ENCODE measurements at places on chromosomes 6 and 20.

DNA sequence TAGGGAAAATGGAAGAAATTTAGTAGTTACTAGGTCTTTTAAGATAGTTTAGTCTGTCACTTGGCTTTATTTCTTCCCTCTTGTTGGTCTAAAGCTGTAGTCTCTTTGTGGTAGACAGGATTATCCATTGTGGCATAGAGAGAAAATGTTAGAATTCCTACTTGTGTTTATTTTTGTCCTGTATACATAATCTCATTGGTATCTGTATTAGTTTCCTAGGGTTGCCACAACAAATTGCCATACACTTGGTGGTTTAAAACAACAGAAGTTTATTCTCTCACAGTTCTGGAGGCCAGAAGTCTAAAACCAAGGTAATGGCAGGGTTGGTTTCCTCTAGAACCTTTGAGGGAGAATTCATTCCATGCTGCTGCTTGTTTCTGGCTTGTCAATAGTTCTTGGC lies 119.4 kb downstream of the ZFAND3 start:
- no peak for DNase-seq

- DNase-seq = no peak
Observed at GRCh38 chr6:7300926-7301325, 12.1 kb downstream of the SSR1 start.

DNA sequence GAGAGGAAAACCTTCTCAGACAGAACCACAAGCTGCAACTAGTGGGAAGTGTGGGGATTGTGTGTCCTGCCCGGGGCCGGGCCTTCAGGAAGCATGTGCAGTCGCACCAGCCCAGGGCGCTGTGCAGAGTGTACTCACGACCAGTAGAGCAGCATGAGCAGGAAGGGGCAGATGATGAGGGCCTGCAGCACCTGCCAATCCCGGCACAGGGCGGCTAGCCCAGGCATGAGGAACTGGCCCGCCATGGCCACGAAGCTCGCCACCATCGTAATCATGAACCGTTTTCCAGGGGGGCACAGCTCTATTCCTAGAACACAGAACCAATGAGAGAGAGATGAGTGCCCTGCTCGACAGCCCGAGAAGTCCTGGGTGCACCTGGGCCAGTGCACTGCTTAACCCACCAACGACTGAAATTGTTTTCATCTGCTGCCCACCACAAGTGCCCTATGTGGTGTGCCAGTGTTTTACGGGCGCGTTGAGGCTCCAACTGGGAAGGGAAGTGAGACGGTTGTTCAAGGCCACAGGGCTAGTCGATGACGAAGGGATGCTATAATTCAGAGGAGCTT lies 65.0 kb downstream of the PSMG4 start:
- DNase-seq = no peak

DNA sequence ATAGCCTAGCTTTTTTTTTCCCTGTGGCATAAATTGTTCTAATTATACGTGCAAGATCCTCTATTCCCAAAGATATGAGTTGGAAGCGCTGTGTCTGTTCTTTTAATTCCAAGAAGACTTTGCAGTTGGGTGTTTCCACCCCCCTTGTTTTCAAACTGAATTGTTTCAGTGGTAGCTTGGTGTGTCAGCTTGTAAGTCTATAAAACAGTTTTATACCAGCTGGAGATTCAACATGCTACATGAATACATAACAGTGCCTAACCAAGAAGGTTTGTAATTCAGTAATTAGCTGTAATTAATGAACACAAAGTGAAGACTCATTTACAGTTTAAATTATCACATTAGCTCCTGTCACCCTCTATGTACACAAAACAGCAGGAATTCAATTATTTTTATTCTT lies 154.0 kb downstream of the ZNF217 start:
- no peak for DNase-seq

GRCh38 chr20:32483351-32484224 lies 101.5 kb downstream of the NOL4L start:
- no peak for DNase-seq

GRCh38 chr6:73624896-73625295 lies 28.9 kb downstream of the SLC17A5 start:
- DNase-seq = no peak

- DNase-seq = no peak
Observed at GRCh38 chr6:24757611-24758010, 17.1 kb upstream of the GMNN start.

DNA sequence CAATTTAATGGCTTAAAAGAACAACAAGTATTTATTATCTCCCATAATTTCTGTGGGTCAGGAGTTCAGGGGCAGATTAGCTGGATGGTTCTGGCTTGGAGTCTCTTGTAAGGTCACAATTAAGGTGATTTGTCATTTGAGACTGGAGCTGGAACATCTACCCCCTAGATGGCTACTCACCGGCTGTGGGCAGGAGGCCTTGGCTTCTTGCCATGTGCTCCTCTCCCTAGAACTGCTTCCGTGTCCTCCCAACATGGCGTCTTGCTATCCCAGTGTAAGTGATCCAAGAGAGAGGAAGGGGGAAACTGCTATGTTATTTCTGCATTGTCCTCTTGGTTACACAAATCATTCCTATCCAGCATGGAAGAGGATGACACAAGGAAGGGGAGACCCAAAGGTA lies 210.2 kb upstream of the ECI2 start:
- DNase-seq = no peak

DNA sequence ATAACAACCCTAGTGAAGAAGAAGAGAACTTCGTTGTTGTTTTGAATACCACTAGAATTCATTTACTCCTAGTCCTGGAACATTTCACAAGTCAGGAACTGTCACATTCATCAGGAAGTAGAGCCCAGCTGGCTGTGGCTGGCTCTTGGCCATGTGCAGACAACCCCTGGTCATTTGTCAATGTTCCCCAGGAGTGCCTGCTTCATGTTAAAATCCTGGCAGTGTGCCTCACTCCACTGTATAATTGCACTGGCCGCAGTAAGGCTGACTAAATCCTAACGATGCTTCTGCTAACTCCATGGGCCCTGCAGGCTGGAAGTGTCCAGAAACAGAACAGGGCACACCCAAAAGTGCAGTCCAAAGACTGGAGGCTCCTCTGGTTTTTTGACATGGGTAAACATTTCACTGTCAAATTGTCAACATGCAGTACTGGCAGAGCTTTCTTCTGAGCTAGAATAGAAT lies 41.5 kb upstream of the ADGRF1 start:
- peak; percentile 86 for DNase-seq

DNA sequence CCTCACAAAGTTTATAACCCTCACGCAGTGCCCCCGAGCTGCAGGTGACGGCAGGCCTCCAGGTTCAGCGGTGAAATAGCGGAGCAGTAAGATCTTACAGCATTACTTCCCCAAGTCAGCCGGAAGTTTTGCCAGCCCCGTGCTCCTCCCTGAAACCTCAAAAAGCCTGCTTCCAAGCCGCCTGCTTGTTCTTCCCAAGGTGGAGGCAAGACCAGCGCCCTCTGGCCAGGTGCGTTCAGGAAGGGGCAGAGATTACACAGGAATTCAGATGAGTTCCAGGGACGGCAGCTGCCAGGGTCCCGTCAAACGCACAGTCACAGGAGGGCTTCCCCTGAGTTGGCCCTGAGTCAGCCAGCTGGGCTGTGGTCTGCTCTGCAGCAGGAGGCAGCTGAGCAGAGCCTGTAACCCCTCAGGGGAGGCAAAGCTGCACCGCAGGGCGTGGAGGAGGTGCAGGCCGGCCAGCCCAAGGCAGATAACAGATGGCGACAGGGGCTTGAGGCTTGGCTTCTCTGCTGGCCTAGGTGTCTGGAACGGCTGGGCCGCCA lies 124.1 kb upstream of the RPS6KA2 start:
- DNase-seq = no peak

DNA sequence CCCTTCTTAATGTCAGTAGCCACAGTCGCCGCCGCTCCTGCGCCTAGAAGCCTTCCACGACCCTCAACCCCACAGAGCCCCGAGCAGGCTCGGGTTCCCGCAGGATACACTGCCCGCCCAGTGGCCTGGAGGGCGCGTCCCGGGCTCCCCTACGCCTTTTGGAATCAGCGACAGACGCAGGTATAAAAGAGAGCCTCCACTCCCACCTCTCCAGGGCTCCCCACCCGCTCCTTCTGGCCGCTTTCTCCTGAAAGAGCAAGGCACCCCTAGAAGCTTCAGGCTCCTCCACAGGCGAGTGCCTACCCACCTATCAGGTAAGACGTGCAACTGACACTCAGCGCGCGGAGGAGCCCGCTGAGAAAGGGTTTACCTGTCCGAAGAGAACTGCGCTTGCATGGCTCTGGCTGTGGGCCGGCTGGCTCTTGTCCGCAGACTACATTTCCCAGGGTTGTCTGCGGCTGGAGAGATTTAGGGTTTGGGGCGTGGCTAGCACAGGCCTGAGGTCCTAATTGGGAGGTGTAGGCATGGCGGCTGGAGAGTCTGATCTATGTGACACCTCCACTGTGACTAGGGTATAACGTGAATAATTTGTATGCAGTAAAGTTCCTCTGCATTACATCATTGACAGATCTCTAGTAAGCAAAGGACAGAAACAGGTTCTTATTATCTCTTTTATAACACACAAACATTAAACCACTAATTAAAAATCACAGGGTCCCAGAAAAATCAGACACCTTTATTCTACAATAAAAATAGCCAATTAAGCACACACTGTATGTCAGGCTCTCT lies 13.5 kb upstream of the ZNF391 start:
- DNase-seq = peak; percentile 81

GRCh38 chr6:96469312-96469711 lies 52.3 kb upstream of the UFL1 start:
- no peak for DNase-seq

DNA sequence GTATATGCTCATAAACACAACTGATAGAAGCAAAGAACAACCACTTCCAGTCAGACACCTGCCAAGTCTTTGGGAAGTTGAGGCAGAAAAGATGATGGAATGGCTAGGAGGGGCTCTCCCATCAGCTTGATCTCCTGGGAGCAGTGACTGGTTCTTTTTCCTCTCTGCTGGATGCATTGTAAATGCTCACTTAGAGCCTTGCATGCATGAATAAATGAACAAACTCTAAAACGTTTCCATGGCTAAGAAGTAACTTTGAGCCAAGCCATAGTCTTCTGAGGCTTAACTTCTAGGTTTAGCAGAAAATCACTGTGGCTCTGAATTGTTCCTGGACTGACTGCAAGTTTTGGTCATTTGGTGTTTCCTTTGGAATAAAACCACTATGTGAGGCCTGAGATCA lies 166.4 kb upstream of the CITED2 start:
- no peak for DNase-seq

DNA sequence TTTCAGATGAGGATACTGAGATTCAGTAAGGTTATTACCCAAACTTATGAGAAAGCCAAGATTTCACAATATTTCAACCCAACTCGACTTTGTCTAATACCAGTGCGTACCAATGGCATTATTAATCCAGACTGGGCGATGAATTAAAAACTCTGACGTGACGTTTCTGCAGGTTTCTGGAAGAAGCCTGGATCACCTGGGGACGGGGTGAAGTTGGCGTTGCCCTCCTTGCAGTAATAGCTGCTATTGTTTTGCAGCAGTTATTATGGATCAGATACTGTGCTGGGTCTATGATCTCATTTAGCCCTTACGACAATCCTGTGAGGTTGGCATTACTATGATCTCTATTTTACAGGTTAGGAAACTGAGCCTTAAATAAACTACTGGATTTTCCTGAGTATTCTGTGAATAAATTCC lies 569 bp upstream of the CDC5L start:
- no peak for DNase-seq

GRCh38 chr20:1171461-1172093 lies 13.2 kb downstream of the TMEM74B start:
- DNase-seq = peak; percentile 47

- no peak for DNase-seq
Observed at GRCh38 chr6:40322336-40322735, 264.8 kb downstream of the LRFN2 start.

GRCh38 chr6:110560239-110561007 lies 84.0 kb upstream of the SLC22A16 start:
- no peak for DNase-seq

DNA sequence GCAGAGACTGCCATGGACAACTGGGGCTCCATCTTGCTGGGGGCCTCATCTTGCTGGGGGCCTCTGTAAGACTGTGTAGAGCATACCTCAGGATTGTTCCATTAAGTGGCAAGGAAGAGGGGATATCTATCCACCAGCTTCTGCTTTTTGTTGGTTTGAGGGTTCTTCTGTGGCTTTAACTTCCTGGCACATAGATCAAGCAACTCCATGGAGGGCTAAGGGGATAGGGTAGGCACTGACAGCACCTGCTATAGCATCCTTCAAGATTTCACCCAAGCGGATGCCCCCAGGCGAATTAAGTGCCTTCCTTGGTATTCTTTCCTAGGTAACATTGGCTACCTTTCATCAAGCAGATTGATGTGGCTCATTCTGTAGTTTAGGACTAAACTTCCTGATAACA lies 3.8 kb upstream of the LRRN4 start:
- no peak for DNase-seq

DNA sequence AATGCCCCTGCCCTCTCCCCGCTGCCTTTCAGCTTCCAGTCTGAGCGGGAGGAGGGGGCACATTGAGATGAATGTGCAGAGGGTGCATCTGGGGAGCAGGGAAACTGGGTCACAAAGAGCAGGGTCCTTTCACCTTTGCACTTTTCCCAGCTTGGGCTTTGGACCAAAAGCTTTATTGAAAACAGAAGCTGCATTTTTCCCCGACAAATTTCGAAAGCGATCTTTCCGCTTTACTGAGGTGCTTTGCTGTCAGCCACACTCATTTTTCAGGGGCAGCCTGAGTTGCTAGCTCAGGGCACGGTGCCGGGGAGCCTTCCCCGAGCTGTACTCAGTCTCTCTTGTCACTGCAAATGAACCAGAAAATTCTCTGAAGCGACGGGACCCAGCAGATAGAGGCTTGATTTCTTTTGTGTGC lies 283.7 kb upstream of the SOX4 start:
- DNase-seq = no peak

GRCh38 chr6:53634184-53634631 lies 31.3 kb downstream of the KLHL31 start:
- no peak for DNase-seq

DNA sequence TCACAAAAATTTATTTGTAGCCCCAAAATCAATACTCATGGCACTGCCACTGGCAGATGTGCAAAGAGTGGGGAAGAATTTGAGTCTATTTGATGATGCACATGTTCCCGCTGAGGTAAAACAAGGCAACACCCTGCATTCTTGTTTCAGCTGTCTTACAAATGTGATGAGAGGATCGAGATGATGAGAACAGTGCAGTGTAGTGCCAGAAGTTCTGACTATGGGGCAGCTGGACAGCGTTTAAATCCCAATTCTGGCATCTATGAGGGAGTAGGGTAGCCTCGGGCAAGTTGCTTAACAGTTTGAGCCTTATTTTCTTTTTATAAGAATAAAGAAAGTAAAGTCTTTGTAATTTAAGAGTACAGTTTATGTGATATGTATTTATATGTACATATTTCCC lies 296.7 kb upstream of the FKBP1C start:
- no peak for DNase-seq

DNA sequence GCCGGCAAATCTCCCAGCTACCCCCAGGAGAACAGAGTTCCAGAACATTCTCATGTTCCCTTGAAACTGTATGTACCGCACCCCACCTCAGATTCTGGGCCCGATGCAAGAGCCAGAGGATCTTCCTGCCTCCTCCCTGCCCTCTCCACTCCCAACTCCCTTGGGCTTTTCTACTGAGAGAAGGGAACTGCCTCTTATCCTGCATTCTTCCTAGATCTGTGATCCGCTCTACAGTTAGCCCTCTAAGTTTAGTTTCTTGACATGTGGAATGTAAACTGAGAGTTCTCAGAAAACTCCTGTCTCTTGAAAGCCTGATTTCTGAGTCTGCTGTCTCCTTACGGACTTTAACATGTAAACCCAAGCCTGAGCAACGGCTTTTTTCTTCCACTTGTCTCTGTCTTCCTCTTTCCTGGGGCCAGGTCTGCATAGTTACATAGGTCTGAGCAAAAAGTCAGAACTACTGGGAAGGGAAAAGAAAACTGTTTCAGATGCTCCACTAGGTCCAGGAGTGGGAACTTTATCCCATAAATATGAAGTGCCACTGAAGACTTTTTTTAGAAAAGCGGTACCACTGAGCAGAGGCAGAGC lies 86.5 kb upstream of the TNFAIP3 start:
- no peak for DNase-seq
